MCF 10A (cell line): ENCODE measurements at places on chromosomes 5 and 9. TPM values are rescaled to one million over a fixed set of nuclear protein-coding genes. Genes with fewer than 3 reads are reported as not detected.

DNA sequence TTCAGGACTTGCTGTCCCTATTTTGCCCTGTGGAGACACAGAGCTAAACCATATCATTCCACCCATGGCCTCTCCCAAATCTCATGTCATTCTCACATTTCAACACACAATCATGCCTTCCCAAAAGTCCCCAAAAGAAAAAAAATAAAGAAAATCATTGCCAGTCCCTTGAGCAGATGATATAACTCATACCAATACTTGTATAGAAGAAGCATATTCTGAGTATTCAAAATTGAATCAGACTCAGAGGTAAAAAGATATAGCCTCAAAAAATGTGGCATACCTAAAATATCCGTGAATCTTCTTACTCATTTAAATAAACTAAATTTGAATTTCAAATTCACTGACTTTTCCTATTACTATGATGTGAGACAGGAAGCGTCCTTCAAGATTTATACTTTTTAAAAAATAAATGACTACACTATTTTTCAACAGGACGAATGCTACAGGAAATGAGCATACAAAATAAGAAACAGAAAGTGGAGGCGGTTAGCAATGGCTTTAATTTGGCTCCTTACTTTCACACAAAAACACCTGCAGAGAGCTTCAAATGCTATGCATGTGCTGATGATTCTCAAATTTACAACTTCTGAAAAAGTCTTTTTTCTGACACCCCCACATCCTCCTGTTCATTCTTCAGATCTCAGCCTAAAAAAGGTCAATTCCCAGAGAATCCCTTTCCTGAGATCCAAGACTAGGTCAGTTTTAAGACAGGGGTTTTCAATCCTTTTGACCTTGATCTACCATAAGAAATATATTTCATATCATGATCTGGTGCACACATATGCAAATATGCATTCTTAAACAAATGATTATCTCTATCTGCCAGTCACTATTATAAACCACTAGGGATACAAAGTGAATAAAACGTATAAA is 39.6 kb upstream of the DMXL1 start:
- peaks cover 10% of the 10 kb centered on the region for H3K4me1 ChIP-seq
- no peaks in the 10 kb centered on the region for H3K27me3 ChIP-seq
- no peak overlapping the region for H3K27ac ChIP-seq

DNA sequence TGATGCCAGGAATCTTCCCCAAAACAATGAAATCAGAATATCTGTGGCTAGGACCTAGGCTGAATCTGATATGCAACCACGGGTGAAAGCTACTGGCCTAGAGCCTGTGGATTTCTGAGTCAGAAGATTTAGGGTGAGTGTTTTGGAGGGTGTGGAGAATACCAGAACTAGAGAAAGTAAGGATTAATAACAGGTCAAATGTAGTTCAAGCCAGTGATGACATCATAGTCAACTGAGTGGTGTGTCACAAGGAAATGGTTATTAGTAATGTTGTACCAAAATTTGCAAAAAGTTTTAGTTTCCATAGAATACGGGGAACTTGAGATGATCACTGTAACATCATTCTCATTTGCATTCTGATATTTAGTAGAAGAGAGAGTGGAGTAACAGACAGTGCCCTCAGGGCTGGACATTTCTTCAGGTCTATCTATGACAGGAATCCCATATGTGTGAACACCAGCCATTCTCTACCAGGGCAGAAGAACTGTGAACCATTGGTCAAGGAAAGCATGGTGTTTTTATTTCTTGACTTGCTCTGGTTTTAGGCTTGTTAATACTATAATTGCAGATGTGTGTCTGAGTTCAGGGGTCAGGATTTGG is 3.7 kb downstream of the GALNT12 start:
- peaks cover 27% of the 10 kb centered on the region for H3K27me3 ChIP-seq
- H3K27ac ChIP-seq, result no peak overlapping the region
- peaks cover 12% of the 10 kb centered on the region for H3K4me1 ChIP-seq
- no peak overlapping the region for H3K4me3 ChIP-seq
- H3K36me3 ChIP-seq, result no peaks in the 10 kb centered on the region

LAMC3 gene
- not detected in 2 replicates for total RNA-seq

FOXI1 gene
- not detected in 2 replicates for total RNA-seq

FAM78A gene
- total RNA-seq, result 0.40 and 0.54 TPM in 2 replicates
